Right cardiac atrium (tissue), 5 donors: ENCODE measurements at places on chromosomes 11 and 22. TPM values are rescaled to one million over a fixed set of nuclear protein-coding genes. Genes with fewer than 3 reads are reported as not detected.

Gene OAF
- total RNA-seq = 57.1 TPM

Gene TBX1
- total RNA-seq = 1.4 TPM

Gene MS4A15
- total RNA-seq = not detected

Gene CD44
- 50.7 TPM for total RNA-seq

Gene LAYN
- total RNA-seq = 5.8 TPM

Gene OR2AG2
- not detected for total RNA-seq

Gene USP2
- 98.4 TPM for total RNA-seq

Gene TYR
- not detected for total RNA-seq

Gene RCN1
- total RNA-seq = 27.7 TPM

Gene MAML2
- 7.0 TPM for total RNA-seq

Gene MUC6
- not detected for total RNA-seq

Gene APOA4
- not detected for total RNA-seq

Gene MMP12
- not detected for total RNA-seq

Gene SOX6
- total RNA-seq = 18.0 TPM

Gene CHRNA10
- 0.42 TPM for total RNA-seq

Gene TNNT3
- total RNA-seq = 58.7 TPM

Gene OR9Q1
- not detected for total RNA-seq

Gene SEZ6L
- total RNA-seq = 0.17 TPM

Gene PRAME
- total RNA-seq = not detected

Gene TSSK2
- not detected for total RNA-seq

Gene OR4P4
- not detected for total RNA-seq

Gene FAM111B
- total RNA-seq = 0.91 TPM

Gene FAM227A
- 0.79 TPM for total RNA-seq

Gene IL17REL
- total RNA-seq = not detected

Gene TMEM132A
- total RNA-seq = 5.1 TPM

Gene LRRN4CL
- 2.9 TPM for total RNA-seq

Gene SHANK2
- total RNA-seq = 0.26 TPM

Gene SCT
- not detected for total RNA-seq

Gene TRIM51
- total RNA-seq = not detected

Gene SDHAF2
- 33.1 TPM for total RNA-seq

Gene ANGPTL5
- 1.5 TPM for total RNA-seq
